ENCODE measurements at places on chromosomes 5 and 9.

DNA sequence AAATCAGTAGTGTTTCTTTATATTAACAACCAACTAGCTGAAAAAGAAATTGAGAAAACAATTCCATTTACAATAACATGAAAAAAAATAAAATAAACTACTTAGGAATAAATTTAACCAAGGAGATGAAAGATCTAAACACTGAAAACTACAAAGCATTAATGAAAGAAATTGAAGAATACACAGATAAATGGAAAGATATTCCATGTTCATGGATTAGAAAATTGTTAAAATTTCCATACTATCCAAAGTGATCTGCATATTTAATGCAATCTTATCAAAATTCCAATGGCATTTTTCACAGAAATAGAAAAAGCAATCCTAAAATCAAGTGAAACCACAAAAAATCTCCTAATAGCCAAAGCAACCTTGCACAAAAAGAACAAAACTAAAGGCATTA, 320.2 kb upstream of the GRAMD2B start:
- no peak for DNase-seq

GRCh38 chr9:3238236-3238635, 287.6 kb downstream of the RFX3 start:
- no peak for DNase-seq

- DNase-seq: no peak
Measured at GRCh38 chr5:105146867-105147266, 1584.3 kb upstream of the NUDT12 start.

DNA sequence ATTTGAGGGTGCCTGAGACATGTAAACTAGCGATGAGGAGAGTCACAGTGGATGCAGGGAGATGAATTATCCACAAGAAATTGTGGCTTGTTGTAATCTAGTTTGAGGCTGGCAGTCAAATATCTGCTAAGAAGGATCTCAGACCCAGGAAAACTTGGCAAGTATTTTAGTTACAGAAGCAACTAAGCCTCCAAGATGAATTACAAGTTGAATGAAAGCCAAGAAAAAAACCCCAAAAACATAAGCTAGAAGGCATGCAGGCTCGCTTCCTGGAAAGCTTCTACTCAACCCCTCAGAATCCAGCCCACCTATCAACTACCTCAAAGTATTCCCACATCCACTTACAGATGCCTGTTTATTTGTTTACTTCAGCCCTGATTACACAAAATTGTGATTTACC, 696.9 kb downstream of the MAT2B start:
- no peak for DNase-seq

DNA sequence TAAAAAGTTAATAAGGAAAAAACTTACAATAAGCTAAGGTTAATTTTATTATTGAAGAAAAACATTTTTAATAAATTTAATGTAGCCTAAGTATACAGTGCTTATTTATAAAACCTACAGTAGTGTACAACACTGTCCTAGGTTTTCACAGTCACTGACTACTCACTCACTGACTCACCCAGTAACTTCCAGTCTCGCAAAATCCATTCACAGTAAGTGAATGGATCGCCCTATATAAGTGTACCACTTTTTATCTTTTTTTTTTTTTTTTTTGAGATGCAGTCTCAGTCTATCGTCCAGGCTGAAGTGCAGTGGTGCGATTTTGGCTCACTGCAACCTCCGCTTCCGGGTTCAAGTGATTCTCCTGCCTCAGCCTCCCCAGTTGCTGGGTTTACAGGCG, 47.7 kb downstream of the FNIP1 start:
- DNase-seq: peak; percentile 57

- DNase-seq: peak; percentile 41
Measured at GRCh38 chr5:156824800-156825199, 25.3 kb upstream of the PPP1R2B start.

DNA sequence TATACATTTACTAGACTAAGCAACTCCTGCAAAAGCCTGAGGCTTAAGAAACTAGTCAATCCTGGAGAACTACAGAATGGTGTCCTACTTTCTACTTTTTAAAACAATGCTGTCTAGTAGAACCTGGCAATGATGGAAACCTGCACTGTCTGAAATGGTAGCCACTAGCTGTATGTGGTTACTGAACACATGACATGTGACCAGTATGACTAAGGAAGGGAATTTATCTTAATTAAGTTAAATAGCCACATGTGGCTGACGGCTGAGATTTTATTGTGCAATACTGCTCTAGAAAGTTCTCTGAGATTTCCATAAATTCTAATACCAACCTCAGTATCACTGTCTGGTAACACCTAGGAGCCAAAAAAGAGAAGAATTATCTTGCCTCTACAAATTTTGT, 44.9 kb upstream of the RAPGEF6 start:
- DNase-seq: peak; percentile 82

- DNase-seq: peak; percentile 69
Measured at GRCh38 chr5:122756264-122756911, 18.5 kb upstream of the SNX2 start.

GRCh38 chr9:129626625-129627284, 792 bp downstream of the NTMT1 start:
- DNase-seq: peak; percentile 98

DNA sequence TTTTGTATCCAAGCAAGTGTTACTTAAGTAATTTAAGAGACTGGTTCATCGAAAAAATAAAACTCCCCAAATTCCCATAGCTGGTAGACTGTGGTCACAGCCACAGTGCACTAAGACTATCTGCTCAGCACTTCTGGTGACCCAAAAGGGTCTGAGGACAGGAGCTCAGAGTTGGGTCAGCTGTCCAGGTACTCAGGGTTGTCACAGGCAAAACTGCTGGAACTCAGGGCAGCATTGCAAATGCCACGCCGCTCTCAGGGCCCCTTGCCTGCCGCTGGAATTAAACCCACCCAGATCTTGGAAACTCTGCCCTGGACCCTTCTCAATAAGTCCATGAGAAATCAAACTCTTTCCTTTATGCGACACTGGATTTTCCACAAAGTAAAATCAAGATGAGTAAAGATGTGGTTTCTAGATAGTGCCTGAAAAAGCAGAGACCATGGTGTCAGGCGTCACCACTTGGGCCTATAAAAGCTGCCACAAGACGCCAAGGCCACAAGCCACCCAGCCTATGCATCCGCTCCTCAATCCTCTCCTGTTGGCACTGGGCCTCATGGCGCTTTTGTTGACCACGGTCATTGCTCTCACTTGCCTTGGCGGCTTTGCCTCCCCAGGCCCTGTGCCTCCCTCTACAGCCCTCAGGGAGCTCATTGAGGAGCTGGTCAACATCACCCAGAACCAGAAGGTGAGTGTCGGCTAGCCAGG, at the start of gene IL13:
IL13 (plus strand) TSS at position 498 of the 705 bp plus-strand sequence; CDS start at position 512, 14 bp downstream.
- DNase-seq: no peak

GRCh38 chr5:97608501-97608900, 425.5 kb upstream of the RIOK2 start:
- DNase-seq: no peak

DNA sequence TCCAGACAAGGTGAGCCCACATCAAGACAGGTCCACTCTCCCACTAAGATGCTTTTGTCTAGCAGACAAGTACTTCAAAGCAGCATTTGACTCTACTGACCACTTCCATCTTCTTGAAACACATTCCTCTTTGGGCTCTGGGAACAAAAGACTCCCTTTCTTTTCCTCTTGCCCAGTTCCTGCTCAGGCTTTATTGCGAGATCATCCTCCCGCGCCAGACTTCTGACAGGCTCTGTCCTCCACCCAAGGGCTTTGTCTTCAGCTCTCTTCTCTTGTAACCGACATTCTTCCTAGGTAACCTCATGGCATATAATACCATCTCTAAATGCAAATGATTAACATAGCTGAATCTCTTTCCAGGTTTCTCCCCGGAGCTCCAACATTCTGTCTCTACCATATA, 85.8 kb downstream of the NUDT12 start:
- no peak for DNase-seq

DNA sequence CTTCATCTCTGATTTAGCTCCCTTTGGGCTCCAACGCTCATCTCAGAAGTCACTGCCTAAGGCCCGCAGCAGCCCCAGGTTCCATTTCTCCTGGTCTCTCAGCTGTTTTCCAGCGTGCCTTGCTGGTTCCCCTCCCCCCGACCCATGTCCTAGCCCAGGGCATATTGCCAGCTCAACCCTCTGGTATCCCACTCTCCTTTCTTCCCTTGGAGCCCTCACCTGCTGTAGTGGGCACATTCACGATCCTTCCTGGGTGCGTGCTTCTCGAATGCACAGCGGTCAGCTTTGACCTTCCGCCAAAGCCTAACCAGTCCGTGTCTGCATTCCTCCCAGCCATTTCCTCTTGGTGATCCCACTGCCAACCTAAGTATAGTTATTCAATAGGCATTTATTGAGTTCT, 36.1 kb downstream of the CFAP90 start:
- no peak for DNase-seq

- no peak for DNase-seq
Measured at GRCh38 chr5:150797384-150797783, 18.8 kb downstream of the SMIM3 start.

GRCh38 chr9:135074354-135075233, 12.9 kb upstream of the OLFM1 start:
- DNase-seq: no peak

- DNase-seq: peak; percentile 41
Measured at GRCh38 chr5:101977729-101978345, 318.2 kb downstream of the SLCO4C1 start.

- peak; percentile 91 for DNase-seq
Measured at GRCh38 chr9:105205787-105206495, 38.5 kb upstream of the SLC44A1 start.

DNA sequence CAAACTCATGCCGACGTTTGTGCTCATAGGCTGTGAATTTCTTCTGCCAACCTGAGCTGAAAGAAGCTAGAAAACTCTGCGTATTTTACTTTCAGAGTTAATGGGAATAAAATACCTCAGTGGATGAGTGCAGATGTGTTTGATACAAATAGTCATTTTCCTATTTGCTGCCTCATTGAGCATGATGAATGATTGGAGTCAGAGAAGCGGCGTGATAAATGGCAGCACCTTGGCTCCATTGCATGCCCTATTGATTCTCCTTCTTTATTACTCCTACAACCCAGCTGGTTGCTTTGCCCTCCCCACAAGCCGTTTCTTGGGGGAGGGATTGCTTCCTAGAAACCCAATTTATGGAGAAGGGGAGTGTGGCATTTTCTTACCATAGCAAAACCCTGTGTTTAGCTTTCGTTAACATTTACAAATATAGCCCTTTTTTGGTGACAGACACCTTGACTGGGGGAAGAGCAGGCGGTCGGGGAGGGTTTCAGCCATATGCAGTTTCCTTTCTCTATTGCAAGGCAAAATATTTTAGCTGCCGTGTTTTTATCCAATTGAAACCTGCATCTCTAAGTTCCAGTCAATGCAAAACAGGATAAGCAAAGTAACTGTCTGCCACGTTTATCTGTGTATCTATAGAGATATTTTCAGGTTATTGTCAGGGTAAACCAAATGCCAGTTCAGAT, 93.1 kb upstream of the TBCA start:
- no peak for DNase-seq

DNA sequence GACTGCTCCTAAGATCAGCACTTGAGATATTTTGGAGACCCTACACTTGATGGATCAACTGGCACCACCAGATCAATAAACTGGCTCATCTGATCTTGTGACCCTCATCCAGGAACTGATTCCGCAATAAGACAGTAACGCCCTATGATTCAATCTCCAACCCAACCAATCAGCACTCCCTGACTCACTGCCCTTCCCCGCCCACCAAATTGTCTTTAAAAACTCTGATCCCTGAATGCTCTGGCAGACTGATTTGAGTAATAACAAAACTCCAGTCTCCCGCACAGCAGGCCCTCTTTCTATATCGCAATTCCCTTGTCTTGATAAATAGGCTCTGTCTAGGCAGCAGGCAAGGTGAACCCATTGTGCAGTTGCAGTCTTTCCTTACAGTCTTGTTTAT, 677.0 kb downstream of the LRRC70 start:
- no peak for DNase-seq

DNA sequence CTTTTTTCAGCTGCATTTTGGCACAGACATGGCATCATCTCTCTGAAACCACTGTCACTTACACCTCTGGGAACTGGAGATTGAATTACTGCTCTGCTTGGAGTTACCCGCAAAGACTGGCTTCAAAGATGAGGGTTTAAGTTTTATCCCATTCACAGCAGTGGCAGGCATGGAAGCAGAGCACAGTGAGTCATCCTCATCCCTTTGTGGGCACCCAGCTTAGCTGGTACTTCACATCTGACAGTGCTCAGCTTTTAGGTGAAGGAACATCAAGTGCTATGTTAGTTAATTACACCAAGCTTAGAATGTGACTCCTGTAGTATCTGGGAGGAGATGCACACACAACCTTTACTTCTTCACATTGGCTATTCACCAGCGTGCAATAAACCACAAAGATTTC, 24.8 kb upstream of the ALDH1A1 start:
- DNase-seq: peak; percentile 37

DNA sequence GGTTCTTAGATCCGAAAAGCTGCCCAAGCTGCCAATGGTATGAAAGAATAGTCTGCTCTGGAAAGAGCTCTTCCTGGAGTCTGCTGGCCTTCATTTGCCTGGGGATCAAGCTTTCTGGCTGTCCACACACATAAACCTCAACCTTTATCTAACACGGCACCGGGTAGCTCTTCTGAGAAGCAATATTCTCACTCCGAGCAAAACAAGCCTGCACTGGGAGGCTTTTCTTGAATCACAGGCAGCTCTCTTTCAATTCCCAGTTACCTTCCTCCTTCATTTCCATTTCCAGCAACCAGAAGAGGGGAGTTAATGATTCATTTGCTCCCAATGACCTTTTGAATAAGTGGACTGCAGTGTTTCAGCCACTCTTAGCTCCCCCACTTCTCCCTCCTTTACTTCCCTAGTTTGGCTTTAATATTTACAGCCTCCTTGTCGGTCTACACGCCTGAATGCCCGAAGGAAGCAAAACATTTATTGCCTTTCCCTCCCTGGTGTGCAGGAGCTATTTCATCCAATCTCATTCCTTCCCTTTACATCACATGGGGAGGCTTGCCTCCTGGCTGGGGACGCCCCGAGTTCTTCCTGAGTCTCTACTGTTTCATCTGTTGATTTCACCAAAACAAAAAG, 187.1 kb downstream of the ARHGEF28 start:
- no peak for DNase-seq

DNA sequence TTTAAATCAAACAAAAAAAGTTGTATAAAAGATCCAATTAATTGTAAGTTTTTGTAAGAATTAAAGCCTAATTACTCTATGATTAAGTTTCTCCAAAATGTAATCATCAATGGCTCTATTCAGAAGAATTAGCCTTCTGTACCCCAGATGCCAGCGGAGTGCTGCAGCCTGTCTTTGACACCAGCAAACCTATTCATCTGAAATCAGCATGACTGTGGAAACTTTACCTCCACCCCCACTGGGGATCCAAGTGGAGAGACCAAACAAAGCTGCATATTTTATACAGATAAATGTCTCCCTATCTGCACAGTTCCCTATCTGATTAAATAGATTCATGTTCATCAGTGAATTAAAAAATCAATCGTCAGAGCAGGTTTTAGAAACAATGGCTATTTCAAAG, 426.8 kb downstream of the KIAA0825 start:
- no peak for DNase-seq
